ENCODE measurements at places on chromosomes 11 and 22.

DNA sequence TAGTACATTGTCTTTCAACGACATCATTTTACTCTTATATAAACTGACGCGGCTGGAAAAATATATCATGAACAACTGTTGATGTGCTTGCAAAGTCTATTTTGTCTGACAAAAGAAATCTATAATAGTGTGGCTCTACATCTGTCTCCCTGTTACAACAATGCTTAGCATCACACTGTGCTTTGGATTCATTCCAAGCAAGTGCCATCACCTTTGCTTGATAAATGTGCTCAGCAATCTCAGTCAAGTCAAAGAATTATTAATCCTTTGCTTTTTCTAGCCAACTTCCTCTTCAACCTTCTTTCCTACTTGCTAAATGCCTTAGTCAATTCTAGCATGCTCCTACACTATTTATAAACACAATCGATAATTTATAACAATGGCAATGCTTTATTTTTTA is 140.5 kb downstream of the FCHSD2 start:
- no peak for DNase-seq

- no peak for DNase-seq
These were observed 29.4 kb upstream of the XKR3 start for GRCh38 chr22:16854631-16855030.

- DNase-seq = no peak
These were observed 35.3 kb upstream of the EP300 start for GRCh38 chr22:41057076-41057475.

- no peak for DNase-seq
These were observed 3.5 kb upstream of the IFITM2 start for GRCh38 chr11:304061-304506.

DNA sequence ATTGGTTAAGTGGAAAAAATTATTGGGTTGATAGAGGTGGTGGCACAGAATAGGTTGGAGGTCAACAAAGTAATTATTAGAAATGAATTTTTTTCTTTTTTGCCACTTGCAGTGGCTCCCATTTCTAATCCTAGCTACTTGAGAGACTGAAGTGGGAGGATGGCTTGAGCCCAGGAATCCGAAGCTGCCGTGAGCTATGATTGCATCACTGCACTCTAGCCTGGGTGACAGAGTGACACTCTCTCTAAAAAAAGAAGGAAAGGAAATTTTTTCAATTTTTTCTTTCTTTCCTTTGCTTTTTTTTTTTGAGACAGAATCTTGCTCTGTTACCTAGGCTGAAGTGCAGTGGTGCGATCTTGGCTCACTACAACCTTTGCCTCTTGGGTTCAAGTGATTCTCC is 2.2 kb upstream of the BCO2 start:
- DNase-seq = no peak

DNA sequence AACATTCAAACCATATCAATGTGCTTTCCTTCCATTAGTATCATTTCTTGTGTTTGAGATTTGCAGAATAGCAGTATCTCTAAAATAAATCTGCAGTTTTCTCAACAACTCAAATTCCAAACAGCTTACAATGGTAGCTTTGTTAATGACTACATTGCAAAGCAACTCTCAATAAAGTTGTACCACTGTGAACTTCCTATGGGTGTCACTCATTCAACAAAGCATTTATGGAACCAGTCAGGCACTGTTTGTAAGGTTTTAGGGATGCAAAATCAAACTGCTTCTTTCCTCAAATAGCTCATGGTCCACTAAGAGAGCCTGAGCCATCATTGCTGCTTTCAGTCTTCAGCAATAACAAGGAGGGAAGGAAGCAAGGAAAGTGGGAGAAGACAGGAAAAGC is 91.0 kb downstream of the CCDC83 start:
- DNase-seq = no peak

DNA sequence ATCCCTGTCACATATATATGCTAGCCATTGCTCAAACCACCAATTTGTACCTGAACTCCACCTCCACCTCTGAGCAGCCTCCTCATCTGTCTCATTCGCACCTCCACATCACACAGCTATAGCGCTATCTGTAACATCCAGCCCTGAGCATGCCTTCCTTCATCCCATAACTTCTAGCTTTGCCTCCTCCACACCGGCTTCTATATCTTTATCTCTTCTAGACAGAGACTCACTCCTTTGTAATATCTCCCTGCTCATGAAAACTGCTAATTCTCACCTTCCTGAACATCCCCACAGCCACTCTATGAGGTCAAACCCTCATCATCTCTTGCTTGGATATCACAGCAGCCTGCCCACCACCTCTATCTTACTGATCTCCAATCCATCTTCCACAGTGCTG is 5.9 kb downstream of the SIAE start:
- DNase-seq = no peak

DNA sequence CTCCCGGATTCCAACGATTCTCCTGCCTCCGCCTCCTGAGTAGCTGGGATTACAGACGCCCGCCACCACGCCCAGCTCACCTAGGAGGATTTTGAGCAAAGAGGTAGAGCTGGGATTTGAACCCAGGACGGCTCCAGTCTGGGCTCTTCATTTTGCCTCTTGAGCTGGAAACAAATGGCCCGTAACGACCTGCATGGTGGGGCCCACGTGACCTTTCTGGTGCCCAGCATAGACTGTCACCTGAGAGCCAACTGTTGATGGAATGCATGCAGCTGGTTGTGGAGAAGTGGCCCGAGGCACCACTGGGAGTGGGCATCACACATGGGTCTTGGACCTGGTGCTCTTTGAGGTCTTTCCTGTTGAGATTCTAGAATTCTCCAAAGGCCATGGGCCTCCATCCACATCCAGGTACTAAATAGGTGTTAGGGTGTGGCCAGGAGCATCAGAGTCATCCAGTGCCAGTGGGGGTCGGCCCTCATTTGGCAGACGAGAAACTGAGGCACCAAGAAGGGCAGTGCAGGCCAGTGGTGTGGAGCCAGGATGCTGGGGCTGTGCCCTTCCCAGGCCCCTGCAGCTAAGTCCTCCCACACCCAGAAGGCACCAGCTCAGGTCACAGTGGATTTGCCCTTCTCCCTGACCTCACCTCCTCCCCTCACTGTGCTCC is 3.9 kb downstream of the ATF4 start:
- no peak for DNase-seq

- no peak for DNase-seq
These were observed 226.9 kb downstream of the INSC start for GRCh38 chr11:15341587-15341986.

DNA sequence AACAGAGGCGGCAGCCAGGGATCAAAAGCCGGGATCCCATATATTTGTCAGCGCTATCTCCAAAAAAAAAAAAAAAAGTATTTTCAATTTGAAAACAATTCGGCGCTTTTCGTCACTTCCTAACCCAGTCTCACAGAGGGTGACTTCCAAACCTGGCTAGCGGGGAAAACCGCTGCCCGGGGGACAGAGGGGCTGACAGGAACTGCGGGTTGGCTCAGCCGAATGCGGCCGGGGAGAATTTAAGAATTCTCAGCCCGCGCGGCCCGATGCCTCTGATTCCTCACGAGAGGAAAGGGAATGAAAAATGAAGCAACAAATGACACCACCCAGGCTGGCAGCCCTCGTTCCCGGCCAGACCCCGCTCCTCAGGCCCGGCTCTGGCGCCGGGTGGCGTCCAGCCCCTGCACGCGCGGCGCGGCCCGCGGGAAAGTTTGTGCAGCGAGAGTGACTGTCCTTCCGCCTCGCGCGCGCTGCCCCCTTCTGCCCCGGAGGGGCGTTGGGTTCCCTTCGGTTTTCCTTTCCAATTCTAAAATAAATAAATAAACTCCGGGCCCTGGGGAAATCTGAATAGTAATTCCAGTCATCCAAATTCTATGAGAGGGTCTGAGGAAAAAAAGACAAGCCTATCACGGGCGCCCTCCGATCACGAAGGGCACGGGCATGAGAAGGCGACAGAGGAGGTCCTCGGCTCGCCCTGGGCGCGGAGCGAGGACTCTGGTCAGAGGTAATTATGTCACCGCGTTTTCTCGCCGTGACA is 4.8 kb upstream of the PAX6 start:
- DNase-seq = no peak

DNA sequence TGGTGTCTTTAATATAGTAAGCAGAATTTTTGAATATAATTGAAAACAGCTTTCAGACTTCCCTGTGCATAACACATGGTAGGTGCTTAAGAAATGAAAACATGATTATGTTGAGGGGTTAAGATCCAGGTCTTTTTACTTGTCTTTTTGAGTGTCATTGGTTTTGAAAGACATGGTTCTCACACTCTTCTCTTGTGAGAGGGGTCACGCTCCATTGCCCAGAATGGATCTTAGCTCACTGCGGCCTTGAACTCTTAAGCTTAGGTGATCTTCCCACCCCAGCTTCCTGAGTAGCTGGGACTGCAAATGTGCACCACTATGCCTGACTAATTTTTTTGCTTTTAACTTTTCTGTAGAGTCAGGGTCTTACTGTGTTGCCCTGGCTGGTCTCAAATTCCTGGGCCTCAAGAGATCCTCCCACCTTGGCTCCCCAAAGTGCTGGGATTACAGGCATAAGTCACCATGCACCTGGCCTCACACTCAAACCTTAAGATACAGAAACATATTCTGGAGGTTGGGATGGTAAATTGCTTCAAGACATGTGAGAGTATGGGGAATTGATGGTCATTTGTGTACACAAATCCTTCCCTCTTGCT is 1.4 kb downstream of the SPCS2 start:
- DNase-seq = no peak

GRCh38 chr11:116563028-116563711 is 209.6 kb downstream of the BUD13 start:
- DNase-seq = no peak

- no peak for DNase-seq
These were observed 1499.2 kb downstream of the LRRC4C start for GRCh38 chr11:39960206-39960605.

GRCh38 chr11:133966921-133967598 is 10.3 kb upstream of the IGSF9B start:
- peak; percentile 66 for DNase-seq

- no peak for DNase-seq
These were observed 58.3 kb downstream of the FAM168A start for GRCh38 chr11:73539506-73540084.

DNA sequence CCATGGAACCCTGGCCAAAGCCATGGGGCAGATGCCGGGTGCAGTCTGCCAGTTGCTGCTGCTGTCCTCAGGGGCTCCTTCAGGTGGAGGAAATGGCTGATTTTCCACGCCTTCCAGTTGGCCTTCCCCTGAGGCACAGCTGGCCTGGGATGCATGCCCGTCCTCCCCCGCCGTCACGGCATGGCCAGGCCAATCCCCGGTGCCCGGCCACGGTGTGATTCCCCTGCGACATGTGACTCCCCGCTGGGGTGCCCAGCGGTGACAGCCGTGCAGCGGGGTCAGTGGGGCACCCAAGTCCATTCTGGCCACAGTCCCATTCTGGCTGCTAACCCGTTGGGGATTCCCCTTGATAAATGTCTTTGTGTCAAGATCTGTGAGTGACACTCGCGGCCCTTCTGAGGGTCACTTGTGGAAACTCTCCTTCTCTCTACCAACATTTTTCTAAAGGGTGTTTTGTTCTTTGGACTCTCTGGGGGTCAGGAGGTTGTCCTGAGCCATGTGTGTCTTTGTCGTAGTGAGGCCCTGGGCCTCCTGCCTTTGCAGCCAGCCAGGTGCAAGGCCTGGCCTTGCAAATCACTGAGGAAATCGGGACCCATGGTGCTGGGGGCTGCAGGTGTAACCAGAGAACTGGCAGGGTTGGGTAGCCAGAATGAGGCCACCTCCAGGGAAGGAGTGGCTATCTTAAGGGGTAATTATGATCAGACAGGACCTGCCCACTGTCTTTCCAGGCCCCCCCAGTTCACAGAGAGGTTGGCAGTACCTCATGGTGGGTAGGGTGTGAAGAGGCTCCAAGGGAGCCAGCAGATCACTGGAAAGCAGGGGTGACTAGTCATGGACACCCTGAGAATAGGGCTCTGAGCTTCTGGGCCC is 37.1 kb downstream of the KCNQ1OT1 start:
- DNase-seq = no peak

DNA sequence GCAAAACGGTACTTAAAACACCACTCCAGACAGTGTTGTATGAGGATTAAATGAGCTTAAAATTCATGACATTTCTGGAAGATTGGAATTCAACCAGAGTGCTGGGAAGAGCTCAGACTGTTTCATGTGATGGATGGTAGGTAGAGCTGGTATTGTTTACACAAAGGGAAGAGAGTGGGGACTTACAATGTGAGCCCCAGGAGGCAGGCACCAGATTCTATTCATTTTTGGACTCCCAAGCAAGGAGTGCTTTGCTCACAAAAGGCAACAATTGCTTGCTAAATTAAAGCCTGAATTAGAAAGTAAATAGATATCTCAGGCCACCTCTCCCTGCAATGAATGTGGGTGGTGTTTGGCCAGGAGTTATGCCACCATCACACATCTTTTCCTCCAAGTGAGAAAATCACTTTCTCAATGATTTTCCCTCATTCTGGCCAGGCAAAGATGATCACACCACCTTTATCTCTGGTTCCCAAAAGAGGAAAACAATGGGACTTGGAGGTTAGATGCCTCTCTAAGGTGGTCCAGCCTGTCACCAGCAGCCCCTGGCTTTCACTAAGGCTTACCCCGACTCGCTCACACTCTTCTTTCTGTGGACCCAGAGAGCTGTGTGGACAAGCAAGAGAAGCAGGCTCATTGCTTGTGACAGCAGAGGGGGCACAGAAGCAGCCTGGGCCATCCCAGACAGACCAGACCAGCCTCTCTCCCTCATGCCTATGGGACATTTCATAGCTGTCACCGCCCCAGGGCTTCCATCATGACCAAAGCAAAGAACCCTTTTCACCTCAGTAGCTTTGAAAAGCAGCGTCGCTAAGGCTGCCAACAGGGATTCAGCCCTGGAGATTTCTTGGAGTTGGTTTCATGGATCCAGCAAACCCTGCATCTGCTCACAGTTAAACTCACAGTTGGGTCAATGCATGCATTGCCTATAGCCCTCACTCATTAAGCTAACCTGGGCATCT is 63.5 kb upstream of the DRD2 start:
- no peak for DNase-seq

GRCh38 chr22:41021613-41022454 is 70.6 kb upstream of the EP300 start:
- peak; percentile 51 for DNase-seq

- DNase-seq = no peak
These were observed 72.2 kb downstream of the PDHX start for GRCh38 chr11:34988294-34989255.

GRCh38 chr11:69801513-69802335 is 17.5 kb downstream of the FGF3 start:
- DNase-seq = peak; percentile 22

- no peak for DNase-seq
These were observed 1469.0 kb downstream of the LRRC4C start for GRCh38 chr11:39990421-39990831.
